ENCODE measurements at places on chromosomes 3 and 15. TPM values are rescaled to one million over a fixed set of nuclear protein-coding genes. Genes with fewer than 3 reads are reported as not detected.

The KIF7 gene
- total RNA-seq: 2.2 TPM

GRCh38 chr3:87461036-87461435, 184.7 kb upstream of the POU1F1 start:
- DNase-seq: no peak

DNA sequence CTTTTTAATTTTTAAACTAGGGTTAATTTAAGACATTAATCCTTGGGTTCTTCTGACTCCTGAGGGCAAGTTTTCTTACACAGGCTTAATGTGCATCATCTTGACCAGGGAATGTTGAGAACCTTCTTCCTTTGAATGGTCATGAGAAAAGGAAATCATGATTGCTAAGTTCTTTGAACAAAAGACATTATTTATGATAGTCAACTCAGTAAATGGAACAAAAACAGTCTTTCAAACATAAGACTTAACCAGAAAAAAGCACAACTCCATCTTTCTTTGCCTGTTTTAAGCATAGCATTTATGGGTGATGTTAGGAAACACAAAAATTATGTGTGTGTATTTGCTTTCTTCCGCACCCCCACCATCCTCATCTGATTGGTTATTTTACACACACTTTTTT, 5.4 kb downstream of the TLNRD1 start:
- no peak for DNase-seq

- DNase-seq: no peak
These were observed 95.1 kb downstream of the LRIG1 start for GRCh38 chr3:66405701-66406091.

The NDN gene
- 35.5 TPM for total RNA-seq

- peak; percentile 55 for DNase-seq
These were observed 64.5 kb downstream of the FEM1B start for GRCh38 chr15:68341760-68342725.

DNA sequence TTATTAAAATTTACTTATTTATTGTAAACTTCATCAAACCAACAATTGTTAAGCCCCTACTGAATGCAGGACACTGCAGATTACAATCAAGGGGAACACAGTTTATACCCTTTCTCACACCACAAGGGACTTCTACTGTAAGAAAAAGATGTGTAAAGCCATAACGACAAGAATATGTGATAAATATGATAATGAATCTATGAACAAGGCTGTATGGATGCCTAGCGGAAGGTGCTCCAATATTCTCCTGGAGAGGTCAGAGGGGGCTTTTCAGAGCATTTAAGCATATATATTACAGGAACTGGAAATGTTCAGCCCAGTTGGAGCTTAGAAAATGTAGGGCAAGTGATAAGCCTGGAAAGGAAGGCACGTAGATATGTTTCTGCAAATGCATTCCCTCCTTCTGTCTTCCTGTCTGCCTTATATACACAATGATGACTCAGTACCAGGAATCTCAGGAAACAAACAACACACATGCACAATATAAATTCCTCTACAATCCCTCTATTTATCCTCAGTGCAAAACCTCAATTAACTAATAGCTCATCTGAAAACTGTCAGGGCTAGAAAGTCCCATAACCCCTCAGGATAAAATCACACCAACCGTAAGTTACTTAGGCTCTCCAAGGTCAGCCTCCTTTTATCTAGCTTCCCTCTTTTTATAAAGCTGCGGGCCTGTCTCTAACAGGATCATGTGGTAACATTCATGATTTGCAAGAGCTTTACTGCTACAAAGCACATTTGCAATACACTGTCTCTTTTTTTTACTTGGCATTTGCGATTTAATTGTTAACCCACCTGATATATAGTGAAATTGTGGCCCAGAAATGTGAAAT, 393.1 kb downstream of the LPP start:
- no peak for DNase-seq

GRCh38 chr15:82963471-82964341, 11.2 kb upstream of the HOMER2 start:
- DNase-seq: peak; percentile 43

DNA sequence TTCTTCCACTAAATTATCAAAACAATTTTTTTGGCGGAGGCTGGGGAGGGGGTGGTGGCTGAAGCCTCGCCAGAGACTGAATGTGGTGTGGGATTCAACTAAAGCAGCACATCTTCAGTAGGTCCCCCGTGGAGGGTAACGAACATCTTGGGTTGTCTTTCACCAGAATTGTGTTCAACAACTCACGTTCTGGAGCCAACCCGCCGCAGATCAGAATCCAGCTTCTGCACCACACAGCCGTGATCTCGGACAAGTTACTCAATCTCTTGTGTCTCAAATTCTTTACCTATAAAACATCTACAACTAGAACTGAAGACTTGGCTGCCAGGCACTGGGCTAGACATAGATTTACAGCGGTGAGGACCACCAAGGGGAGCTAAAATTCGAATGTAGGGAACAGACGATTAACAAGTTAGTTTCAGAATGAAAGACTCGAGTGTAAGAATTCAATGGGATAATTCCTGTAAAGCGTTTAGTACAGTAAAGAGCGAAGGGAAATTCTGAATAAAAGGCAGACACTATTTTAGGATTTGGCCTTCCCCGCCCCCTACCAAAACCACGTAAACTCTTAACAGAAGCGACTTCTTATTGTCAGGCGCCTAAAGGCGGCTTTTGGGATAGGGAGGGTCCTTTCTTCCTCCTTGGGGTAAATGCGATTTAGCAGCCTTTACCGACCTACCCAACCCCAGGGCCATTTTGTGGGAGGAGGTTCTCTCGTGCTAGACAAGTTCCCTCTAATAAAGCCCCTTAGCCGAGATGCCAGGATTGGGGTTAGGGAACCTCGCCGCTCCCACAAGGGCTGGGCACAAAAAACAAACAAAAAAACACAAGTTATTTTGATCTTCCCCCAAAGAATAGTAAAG, 697 bp upstream of the RAB5A start:
- no peak for DNase-seq

DNA sequence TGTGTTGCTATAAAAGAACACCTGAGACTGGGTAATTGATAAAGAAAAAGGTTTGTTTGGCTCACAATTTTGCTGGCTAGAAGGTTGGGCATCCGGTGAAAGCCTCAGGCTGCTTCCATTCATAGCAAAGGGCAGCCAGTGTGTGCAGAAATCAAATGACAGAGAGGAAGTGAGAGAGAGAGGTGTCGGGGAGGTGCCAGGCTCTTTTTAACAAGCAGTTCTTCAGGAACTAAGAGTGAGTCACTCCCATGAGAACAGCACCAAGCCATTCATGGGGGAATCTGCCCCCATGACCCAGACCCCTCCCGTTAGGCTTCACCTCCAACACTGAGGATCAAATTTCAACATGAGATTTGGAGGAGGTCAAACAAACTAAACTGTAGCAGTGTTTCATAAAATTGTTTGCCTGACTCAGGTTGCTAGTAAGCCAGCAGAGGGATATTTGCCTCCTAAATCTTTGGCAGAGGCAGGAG, 4.5 kb upstream of the PARP15 start:
- DNase-seq: no peak

The GOLGA6L10 gene
- 0.07 TPM for total RNA-seq

The UBAP1L gene
- 1.3 TPM for total RNA-seq

The DUOXA1 gene
- 0.59 TPM for total RNA-seq

The FAM107A gene
- 78.0 TPM for total RNA-seq

The SPINT1 gene
- 1.0 TPM for total RNA-seq

GRCh38 chr3:101886626-101887025, 37.3 kb downstream of the NFKBIZ start:
- no peak for DNase-seq

- no peak for DNase-seq
These were observed 98.0 kb downstream of the USP13 start for GRCh38 chr3:179750720-179751328.

- no peak for DNase-seq
These were observed 249.7 kb upstream of the MCTP2 start for GRCh38 chr15:93981706-93982105.

DNA sequence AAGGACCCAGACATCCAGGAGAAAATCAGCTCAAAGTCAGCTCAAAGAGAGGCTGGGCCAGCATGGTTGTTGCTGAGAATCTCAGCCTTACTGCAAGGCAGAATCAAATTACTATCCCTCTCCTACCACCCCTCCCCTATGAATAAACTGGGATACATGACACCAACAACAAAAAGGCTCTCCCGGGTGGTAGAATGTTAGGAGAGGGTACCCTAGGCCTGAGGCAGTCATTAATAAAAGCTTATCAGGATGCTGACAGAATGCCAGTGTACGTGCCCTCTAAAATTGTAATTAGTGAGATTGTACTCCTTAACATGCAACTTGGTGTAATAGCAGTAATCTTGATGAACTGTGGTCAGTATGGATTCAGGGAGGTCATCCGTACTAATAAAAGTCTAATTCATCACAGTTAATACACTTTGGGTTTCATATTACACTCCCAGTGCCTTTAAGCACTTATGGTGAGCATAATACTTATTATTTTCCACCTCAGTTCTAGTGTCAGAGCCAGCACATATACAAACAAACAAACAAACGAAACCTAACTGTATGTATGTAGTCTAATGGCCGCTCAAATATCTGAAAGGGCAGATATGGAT, 76.5 kb downstream of the B3GALNT1 start:
- no peak for DNase-seq

DNA sequence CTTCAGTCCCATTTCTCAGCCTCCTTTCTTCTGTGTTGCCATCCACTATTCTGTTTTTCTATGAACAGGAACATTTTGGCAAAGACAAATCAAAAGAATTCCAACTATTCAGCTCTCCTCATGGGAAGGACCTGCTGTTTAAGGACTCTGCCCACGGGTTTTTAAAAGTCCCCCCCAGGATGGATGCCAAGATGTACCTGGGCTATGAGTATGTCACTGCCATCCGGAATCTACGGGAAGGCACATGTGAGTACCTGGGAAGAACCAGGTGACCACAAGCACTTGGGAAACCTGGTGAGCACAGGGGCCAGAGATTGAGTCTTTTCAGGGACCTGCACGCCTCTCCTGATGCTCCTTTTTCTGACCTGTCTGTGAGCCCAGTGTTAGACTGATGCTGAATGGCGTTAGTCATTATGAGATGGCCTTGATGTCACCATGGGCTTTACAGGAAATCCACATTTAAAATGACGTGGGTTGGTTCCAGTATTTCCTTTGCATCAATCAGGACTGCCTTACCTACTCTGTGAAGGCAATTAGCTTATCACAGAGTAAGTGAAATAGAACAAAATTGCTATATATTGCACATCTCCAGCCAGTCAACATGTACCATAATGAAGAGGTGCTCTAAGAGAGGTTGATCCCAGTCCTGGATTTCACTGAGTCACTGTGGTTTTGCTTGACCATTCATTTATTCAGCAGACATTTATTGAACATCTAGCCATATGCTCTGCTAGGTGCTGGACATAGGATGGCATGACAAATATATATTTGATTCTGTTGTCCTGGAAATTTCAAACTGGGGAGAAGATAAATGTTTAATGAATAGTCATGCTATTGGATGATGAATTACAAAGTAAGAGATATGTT, 11.7 kb downstream of the TF start:
- no peak for DNase-seq

DNA sequence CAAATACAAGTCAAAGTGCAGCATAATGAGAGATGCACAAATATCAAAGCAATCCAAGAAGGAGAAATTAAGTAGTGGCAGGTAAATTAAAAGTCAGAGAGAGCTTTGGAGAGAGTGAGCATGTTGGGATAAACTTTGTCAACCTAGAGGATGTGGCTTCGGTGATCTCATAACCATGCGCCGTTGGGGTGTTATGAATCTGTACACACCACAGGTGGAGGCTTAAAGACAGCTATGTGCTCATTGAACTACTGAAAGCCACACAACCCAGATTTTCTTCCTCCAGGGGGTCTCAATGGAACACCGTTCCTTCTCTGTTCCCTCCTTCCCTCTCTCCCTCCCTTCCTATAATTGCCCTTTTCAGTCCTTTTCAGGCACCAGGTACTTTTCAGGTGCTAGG, 52.0 kb downstream of the SUCNR1 start:
- no peak for DNase-seq

GRCh38 chr15:92821491-92822116, 78.5 kb upstream of the CHD2 start:
- DNase-seq: no peak

- DNase-seq: no peak
These were observed 944 bp downstream of the SLITRK3 start for GRCh38 chr3:165195241-165195639.

GRCh38 chr15:48993380-48993779, 29.7 kb upstream of the SHC4 start:
- no peak for DNase-seq

- DNase-seq: no peak
These were observed 42.5 kb downstream of the LYZL4 start for GRCh38 chr3:42367903-42368302.

GRCh38 chr3:120683213-120683612, 1.2 kb upstream of the HGD start:
- DNase-seq: no peak

The TUSC7 gene
- not detected for total RNA-seq

- DNase-seq: peak; percentile 71
These were observed 118.4 kb downstream of the ADCY5 start for GRCh38 chr3:123330441-123330991.

Measured in left ventricle myocardium superior (tissue), 1 donor.